ENCODE measurements at places on chromosomes 13 and 19.
A peak's percentile ranks its signal among the peaks of the same experiment; 100 is the strongest.

- H3K27me3 ChIP-seq, result no peaks in the 10 kb centered on the region
- H3K4me1 ChIP-seq, result peaks cover 20% of the 10 kb centered on the region
Observed at GRCh38 chr19:28169168-28169887, 1043.6 kb downstream of the UQCRFS1 start.

- H3K36me3 ChIP-seq, result no peaks in the 10 kb centered on the region
- peak; percentile 63 for DNase-seq
- H3K4me3 ChIP-seq, result no peak overlapping the region
- no peak overlapping the region for H3K27ac ChIP-seq
- no peaks in the 10 kb centered on the region for H3K27me3 ChIP-seq
Observed at GRCh38 chr19:18093439-18094161, 4.0 kb upstream of the MAST3 start.

DNA sequence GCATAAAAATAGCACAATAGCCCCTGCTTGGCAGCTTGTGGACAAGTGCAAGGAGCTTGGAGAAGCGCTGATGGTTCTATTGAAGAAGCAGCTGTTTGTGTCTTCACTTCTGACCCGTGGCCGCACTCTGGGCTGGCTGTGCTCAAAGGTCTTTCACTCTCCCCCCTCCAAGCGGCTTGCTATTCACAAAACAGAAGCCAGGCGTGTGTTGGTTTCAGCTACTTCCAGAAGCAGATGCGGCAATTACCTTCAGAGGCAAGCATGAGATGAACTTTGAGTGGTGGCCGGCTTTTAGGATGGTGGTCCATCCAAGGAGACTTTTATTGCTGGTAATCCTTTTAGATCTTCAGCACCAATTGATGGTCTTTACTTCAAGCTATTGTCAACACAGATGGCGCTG is 188.5 kb upstream of the ARGLU1 start:
- no peaks in the 10 kb centered on the region for H3K27me3 ChIP-seq
- H3K4me1 ChIP-seq, result no peaks in the 10 kb centered on the region
- no peak overlapping the region for H3K27ac ChIP-seq

DNA sequence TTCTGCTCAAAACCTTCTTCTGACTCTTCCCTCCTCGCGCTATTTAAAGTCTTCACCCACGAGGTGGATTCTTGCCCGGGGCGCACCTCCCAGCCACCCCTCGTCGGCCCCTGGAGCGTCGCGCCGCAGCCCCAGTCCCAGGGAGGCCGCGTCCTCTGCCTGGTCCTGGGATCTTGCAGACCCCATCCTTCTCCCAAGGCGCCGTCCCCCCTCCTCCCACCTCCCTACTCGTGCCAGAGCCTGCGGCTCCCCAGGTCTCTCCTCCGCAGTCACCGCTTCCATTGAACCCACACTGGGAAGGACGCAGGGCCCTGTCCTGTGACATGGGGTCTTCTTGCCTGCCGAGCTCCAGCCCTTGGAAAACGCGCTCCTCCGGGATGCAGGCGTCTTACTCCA is 486 bp downstream of the ZNF808 start:
- no peaks in the 10 kb centered on the region for H3K27me3 ChIP-seq
- H3K4me1 ChIP-seq, result no peaks in the 10 kb centered on the region
- DNase-seq, result peak; percentile 27
- H3K4me3 ChIP-seq, result peak overlapping the region; percentile 95
- H3K36me3 ChIP-seq, result no peaks in the 10 kb centered on the region

GRCh38 chr13:89704040-89704439 is 1643.4 kb upstream of the MIR17HG start:
- H3K27ac ChIP-seq, result no peak overlapping the region
- no peaks in the 10 kb centered on the region for H3K27me3 ChIP-seq
- DNase-seq, result no peak
- H3K36me3 ChIP-seq, result no peaks in the 10 kb centered on the region

DNA sequence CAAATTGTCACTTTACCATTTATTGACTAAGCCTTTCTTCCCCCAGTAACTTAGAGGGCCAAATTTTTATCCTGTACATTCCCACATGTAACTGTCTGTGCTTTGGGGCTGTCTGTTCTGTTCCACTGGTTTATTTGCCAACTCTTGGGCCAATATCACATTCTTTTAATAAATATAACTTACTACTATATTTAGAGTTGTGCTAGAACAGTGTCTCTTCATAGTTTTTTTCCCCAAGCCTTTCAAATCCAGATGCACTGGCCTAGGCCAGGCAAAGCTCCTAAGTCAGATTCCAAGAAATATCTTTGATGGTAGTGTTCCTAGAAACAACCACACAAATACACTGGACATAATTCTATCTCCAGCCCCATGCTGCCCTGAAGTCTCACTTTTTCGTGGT is 16.0 kb upstream of the CEBPG start:
- no peak overlapping the region for H3K27ac ChIP-seq
- DNase-seq, result no peak
- no peaks in the 10 kb centered on the region for H3K27me3 ChIP-seq
- no peaks in the 10 kb centered on the region for H3K4me1 ChIP-seq
- H3K4me3 ChIP-seq, result no peak overlapping the region

- no peaks in the 10 kb centered on the region for H3K4me1 ChIP-seq
- H3K36me3 ChIP-seq, result no peaks in the 10 kb centered on the region
- no peaks in the 10 kb centered on the region for H3K27me3 ChIP-seq
- no peak overlapping the region for H3K27ac ChIP-seq
- H3K4me3 ChIP-seq, result no peak overlapping the region
Observed at GRCh38 chr13:99332456-99332855, 25.3 kb upstream of the GPR183 start.

GRCh38 chr19:33071887-33072286 is 7.2 kb upstream of the RHPN2 start:
- no peaks in the 10 kb centered on the region for H3K36me3 ChIP-seq
- H3K4me1 ChIP-seq, result no peaks in the 10 kb centered on the region
- DNase-seq, result no peak
- H3K27me3 ChIP-seq, result no peaks in the 10 kb centered on the region

DNA sequence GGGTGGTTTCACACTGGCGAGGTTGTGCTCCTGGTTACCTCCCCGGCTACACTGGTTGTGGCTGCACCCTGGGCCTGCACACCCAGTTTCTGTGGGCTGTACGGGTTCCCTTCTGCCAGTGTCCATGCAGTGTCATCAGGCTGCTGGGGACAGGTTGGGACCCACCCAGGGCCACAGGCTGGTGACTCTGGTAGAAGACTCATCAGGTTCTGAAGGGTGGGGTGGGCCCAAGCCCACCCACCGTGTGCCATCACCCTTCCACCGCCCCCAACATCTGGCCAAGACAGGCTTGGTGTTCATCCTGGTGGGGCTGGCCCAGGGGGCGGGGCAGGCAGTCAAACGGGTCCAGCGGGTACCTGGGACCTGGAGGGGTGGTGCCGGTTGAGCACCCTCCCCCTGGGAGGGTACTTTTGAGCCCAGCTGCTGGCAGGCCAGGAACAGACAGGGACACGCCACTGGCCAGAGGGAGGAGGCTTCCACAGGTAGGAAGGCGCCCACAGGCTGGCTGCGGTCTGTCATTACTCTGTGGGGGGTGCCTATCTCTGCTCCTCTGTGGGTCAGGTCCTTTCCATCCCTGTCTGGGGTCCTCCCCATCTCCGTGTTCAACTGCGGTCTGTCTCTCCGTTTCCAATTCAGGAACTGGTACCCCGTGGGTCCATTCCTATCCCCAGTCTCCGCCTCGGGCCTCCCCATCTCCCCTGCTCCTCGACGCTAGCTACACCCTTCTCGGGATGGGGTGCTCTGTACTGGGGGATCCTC is at the start of gene RNF225:
TSS of gene RNF225 (plus strand) at position 437 of the 759 bp plus-strand sequence. CDS start 434 bp downstream, outside the sequence.
- peak; percentile 79 for DNase-seq
- H3K27ac ChIP-seq, result no peak within 1 kb of the TSS
- peaks cover 2% of the 10 kb centered on the region for H3K4me1 ChIP-seq
- H3K36me3 ChIP-seq, result peaks cover 18% of the 10 kb centered on the region

DNA sequence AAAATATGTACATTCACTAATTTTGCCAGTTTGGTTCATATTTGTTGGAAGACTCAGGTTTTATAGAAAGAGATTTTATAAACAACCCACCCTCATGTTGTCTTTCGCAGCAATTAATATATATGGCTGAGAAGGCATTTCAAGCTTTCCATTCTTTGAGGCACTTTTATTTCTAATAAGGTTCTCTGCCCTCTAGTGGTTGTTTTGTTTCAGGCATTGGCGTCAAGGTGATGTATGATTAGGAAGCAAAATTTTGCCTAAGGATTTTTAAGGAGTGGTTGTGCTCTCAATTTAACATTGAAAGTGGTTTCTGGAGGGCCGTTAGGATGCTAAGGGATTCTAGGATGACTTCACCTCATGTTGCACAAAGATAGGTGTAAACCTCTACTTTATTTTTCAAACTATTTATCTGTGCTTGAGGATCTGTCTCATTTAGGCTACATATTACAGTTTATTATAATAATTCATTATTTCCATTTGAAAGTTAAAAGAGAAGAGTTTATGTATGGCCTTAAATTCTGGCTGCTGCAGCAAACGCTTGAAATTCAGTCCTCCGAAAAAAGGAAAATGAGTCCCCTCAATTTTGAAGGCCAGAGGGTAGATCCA is 35.9 kb downstream of the OXGR1 start:
- no peaks in the 10 kb centered on the region for H3K27me3 ChIP-seq
- DNase-seq, result peak; percentile 50

GRCh38 chr13:80530902-80531301 is 190.0 kb upstream of the SPRY2 start:
- H3K4me1 ChIP-seq, result no peaks in the 10 kb centered on the region
- DNase-seq, result no peak
- H3K36me3 ChIP-seq, result no peaks in the 10 kb centered on the region
- no peak overlapping the region for H3K27ac ChIP-seq

DNA sequence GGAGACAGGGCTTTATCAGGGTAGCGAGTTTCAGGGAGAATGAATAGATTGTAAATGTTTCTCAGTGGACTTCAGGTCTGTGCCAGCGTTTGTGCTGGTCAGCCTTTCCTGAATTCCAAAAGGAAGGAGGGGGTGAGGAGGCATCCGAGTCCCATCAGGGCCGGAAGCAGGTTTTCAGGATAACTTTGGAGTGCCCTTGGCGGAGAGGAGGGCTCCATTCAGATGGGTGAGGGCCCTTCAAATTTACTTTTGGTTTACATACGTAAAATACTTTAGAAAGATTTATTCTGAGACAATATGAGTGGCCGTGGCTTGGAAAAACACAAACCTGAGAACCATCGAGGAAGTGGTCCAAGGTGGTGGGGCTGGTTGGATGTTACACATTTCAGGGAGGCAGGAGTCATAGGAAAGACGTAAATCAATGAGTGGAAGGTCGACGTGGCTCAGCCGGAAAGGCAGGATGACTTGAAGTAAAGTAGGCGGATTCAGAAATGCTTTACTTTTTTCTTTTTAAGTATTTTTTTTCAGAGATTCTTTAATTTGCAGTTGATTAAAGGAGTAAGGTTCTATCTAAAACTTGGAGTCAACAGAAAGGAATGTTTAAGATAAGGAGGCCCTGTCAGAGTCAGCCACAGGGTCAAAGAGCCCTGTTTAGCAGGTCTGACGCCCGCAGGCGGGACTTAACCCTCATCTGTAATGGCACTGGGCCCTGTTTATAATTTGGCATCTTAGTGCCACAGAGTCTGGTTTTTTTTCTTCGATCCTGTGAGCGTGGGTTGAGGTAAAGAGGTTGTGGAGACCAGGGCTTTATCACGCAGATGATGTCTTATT is 32.8 kb downstream of the ATP11A start:
- H3K36me3 ChIP-seq, result no peaks in the 10 kb centered on the region
- H3K4me1 ChIP-seq, result peaks cover 4% of the 10 kb centered on the region
- H3K27me3 ChIP-seq, result no peaks in the 10 kb centered on the region

DNA sequence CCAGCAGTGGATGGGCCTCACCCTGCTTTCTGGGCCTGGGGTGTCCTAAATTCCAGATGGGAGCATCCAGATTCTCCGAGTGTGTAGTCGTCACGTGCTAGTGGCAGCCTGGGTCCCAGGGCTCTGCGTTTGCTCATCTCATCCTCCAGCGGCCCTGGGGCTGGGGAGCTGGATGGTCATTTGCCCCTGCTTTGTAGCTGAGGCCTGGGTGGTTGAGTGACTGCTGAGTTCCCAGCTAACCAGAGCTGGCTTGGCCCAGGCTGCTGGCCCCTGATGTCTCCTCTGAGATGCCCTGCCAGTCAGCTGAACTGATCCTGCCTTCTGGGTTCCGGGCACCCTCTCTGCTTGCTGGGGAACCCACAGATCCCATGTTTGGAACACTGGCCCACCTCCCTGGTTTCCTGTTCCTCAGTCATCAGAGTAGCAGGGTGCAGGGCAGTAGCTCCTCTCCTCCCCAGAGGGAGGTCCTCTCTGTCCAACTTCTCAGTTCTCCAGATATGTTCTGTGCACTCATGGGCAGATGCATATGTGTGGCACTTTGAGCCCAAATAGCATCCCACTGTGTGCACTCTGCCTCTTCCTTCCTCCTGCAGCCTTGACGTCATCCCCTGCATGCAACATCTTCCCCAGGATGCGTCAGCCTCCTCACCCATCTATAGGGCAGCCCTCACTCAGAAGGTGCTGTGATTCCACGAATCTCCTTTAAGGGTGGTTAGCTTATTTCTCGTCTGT is 22.4 kb upstream of the CRTC1 start:
- no peak overlapping the region for H3K4me3 ChIP-seq
- H3K27me3 ChIP-seq, result no peaks in the 10 kb centered on the region
- H3K27ac ChIP-seq, result no peak overlapping the region
- no peaks in the 10 kb centered on the region for H3K4me1 ChIP-seq

GRCh38 chr19:6811906-6812305 is 39.4 kb downstream of the VAV1 start:
- no peaks in the 10 kb centered on the region for H3K27me3 ChIP-seq
- H3K27ac ChIP-seq, result no peak overlapping the region
- H3K4me3 ChIP-seq, result no peak overlapping the region

GRCh38 chr19:45144431-45145269 is 16.1 kb downstream of the NKPD1 start:
- no peaks in the 10 kb centered on the region for H3K4me1 ChIP-seq
- no peak for DNase-seq
- no peak overlapping the region for H3K27ac ChIP-seq
- H3K4me3 ChIP-seq, result no peak overlapping the region
- no peaks in the 10 kb centered on the region for H3K27me3 ChIP-seq

DNA sequence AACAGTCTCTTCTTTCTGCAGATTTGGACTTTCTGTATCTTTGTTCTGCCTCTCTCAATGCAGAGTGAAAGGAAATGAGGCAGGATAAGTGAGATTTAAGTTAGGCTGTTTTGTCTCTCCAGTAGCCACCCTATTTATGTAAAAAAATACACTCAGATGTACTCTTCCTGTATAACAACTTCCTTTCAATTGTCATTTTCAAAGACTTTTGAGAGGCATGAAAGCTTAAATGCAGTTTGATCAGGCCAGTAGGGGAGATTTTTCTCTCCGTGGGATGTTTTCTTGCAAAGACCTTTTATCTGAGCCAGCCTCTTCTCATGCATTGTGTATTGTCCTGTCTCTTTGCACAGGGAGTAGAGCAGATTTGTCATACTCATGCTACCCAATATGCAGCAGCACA is 166.8 kb downstream of the SLITRK5 start:
- no peaks in the 10 kb centered on the region for H3K4me1 ChIP-seq
- no peaks in the 10 kb centered on the region for H3K36me3 ChIP-seq
- no peak overlapping the region for H3K4me3 ChIP-seq
- no peaks in the 10 kb centered on the region for H3K27me3 ChIP-seq
- no peak overlapping the region for H3K27ac ChIP-seq

- no peak overlapping the region for H3K27ac ChIP-seq
- H3K27me3 ChIP-seq, result no peaks in the 10 kb centered on the region
- H3K4me3 ChIP-seq, result no peak overlapping the region
- no peaks in the 10 kb centered on the region for H3K36me3 ChIP-seq
- no peak for DNase-seq
Observed at GRCh38 chr19:7213628-7214323, 80.4 kb downstream of the INSR start.

All from mesendoderm (in vitro differentiated cells).